ENCODE measurements at places on chromosomes 12 and 14. TPM values are rescaled to one million over a fixed set of nuclear protein-coding genes. Genes with fewer than 3 reads are reported as not detected.

The SLC8A3 gene
- total RNA-seq = 2.9 TPM

The CEBPE gene
- not detected for total RNA-seq

The RESF1 gene
- total RNA-seq = 25.1 TPM

The FSCB gene
- 0.13 TPM for total RNA-seq

The FOXN4 gene
- 0.46 TPM for total RNA-seq

The ST8SIA1 gene
- 17.6 TPM for total RNA-seq

The COQ5 gene
- 44.5 TPM for total RNA-seq

The DLGAP5 gene
- total RNA-seq = 49.1 TPM

The TRIM9 gene
- total RNA-seq = 19.6 TPM

The MAPKAPK5 gene
- 49.5 TPM for total RNA-seq

The FRMD6 gene
- total RNA-seq = 3.4 TPM

The KRT71 gene
- not detected for total RNA-seq

The TSPAN9 gene
- total RNA-seq = 7.9 TPM

The ALDH1L2 gene
- 15.9 TPM for total RNA-seq

The HHIPL1 gene
- total RNA-seq = 0.84 TPM

The CLEC1B gene
- total RNA-seq = not detected

The TPH2 gene
- 0.96 TPM for total RNA-seq

The HOXC4 gene
- total RNA-seq = 23.3 TPM

The RAPGEF3 gene
- 6.0 TPM for total RNA-seq

The TAS2R14 gene
- 14.0 TPM for total RNA-seq

The TBX3 gene
- 0.11 TPM for total RNA-seq

The TSPAN8 gene
- not detected for total RNA-seq

The RBP5 gene
- total RNA-seq = 1.1 TPM

The TMTC1 gene
- 20.7 TPM for total RNA-seq

The KRT2 gene
- not detected for total RNA-seq

The NDUFA12 gene
- 248 TPM for total RNA-seq

The SLC6A13 gene
- total RNA-seq = 34.6 TPM

The KLRC3 gene
- not detected for total RNA-seq

The A2M gene
- not detected for total RNA-seq

The LRRK2 gene
- 0.23 TPM for total RNA-seq

The SSTR1 gene
- total RNA-seq = 0.14 TPM

The C12orf60 gene
- 4.1 TPM for total RNA-seq

The JPH4 gene
- 21.1 TPM for total RNA-seq

The EMP1 gene
- total RNA-seq = 1.5 TPM

The KLRD1 gene
- total RNA-seq = 0.43 TPM

The ETFBKMT gene
- 2.9 TPM for total RNA-seq

The CARMIL3 gene
- total RNA-seq = 14.1 TPM

The HOTAIR gene
- 0.94 TPM for total RNA-seq
